GM13977 (cell line): ENCODE measurements at places on chromosomes 6 and 20.

DNA sequence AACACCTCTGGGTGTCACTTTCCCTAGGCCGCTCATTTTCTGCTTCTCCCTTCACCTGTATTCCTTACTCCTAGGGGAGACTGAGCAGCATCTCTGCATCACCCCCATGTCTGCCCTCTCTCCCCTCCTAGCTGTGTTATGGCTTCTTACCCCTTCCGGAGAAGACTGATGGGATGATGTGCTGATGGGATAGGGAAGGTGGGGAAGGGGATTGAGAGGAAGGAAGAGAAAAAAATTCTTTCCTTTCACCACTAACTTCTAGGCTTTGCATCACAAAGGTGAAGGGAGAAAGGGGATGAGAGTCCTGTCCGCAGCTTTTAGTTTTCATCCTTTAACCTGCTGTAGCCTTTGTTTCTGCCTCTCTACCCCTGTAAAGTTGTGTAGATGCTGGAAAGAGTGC, 26.7 kb downstream of the AKAP7 start:
- no peak for DNase-seq

DNA sequence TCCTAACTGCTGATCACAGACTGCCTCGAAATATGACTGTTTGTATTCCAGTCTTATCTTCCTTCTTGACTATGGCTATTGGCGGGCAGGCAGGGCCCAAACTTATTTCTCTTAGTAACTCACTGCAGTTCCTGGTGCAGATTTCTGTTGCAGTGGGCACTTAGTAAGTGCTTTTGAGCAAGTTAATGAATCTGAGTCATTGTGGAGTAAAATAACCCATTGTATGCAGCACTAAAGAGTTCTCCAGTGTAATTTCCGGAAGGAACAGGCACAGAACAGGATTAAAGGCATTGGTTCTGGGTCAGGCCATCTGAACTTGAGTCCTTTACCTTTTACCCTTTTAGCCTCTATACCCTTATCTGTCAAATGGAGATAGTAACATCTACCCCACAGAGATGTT, 23.6 kb downstream of the SLC35F1 start:
- no peak for DNase-seq

GRCh38 chr6:161115468-161115867, 123.9 kb downstream of the MAP3K4 start:
- no peak for DNase-seq

DNA sequence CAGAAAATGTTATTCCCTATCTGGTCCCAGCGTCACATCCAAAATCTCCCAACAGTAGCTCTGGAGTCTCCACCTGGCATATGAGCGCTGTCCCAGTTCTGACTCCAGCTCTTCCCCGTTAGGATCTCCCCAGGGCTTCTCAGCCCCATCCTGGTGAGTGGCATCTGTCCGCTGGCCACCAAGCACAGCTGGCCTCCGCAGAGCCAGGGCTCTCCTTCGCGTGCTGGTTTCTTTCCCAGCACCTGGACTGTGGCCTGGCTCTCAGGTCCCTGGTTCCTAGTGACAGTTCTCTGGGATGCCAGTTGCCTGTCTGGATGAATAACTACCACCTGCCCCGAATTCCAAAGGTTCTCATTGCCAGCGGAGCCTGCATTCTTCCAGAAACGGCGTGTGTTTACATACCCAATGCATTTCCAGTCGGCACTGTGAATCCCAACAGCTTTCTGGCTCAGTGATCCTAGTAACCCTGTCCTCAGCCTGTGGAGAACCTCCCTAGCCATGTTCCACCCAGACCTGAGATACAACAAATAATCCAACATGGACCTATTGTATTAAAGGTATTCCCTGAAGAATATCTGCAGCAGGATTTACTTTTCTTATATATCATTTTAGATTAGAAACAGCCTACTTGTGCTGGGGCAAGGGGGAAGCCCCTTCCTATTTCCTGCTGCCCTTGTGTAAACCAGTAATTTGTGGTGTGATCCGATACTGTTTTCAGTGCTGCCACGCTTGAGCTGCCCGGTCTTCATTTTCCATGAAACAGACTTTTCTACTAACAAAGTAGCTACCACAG, 69.9 kb upstream of the PDE10A start:
- no peak for DNase-seq

DNA sequence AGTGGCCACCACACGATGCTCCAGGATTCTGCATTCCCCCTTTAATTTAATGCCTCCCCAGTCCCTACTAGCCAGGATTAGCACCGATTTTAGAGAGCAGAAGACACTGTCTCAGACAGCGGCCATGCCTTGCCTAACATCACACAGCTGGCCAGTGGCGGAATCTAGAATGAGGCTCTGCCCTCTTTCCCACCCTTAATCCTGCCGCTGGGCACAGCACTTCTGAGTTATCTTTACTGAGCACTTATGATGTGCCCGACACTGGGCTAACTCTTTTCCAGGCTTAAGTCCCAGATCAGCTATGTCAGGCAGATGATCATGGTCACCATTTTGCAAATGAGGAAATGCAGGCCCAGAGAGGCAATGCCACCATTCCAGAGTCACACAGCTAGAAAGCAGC, 5.6 kb upstream of the BPIFA2 start:
- DNase-seq: no peak
